ENCODE measurements at places on chromosomes 2 and 18. TPM values are rescaled to one million over a fixed set of nuclear protein-coding genes. Genes with fewer than 3 reads are reported as not detected.

Gene WDFY1
- total RNA-seq: 159 TPM

Gene PRKAG3
- total RNA-seq: under 0.01 TPM

Gene FNDC4
- 24.5 TPM for total RNA-seq

Gene SPOPL
- 19.7 TPM for total RNA-seq

Gene C2orf92
- 4.2 TPM for total RNA-seq

Gene FSHR
- total RNA-seq: not detected

Data from regular cardiac myocyte (primary cell).